ENCODE measurements at places on chromosomes 2 and 18.

- DNase-seq, result no peak
Measured at GRCh38 chr2:71926876-71927756, 220.5 kb downstream of the CYP26B1 start.

GRCh38 chr18:26434887-26435286, 113.5 kb downstream of the KCTD1 start:
- DNase-seq, result no peak

GRCh38 chr18:32072321-32072720, 19.4 kb upstream of the RNF138 start:
- DNase-seq, result no peak

DNA sequence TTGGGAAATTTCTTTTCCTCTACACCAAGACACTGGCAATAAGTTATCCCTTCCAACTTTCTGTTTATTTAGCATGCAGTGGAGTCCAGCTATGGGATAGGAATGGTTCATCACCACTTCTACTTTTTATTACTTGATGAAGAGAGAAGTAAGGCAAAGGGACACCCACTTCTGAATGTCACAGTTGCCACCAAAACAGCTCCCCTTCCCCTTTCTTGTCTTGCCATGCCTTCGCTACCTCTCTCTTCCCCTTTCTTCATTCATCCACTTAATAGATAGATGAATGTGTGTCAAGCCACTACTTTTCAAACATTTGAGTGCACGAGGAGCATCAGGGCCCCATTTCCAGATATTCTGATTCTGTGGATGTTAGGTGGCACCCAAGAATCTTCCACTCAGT, 59.6 kb downstream of the KCTD18 start:
- DNase-seq, result no peak

- no peak for DNase-seq
Measured at GRCh38 chr2:14234911-14235310, 397.6 kb upstream of the LRATD1 start.

DNA sequence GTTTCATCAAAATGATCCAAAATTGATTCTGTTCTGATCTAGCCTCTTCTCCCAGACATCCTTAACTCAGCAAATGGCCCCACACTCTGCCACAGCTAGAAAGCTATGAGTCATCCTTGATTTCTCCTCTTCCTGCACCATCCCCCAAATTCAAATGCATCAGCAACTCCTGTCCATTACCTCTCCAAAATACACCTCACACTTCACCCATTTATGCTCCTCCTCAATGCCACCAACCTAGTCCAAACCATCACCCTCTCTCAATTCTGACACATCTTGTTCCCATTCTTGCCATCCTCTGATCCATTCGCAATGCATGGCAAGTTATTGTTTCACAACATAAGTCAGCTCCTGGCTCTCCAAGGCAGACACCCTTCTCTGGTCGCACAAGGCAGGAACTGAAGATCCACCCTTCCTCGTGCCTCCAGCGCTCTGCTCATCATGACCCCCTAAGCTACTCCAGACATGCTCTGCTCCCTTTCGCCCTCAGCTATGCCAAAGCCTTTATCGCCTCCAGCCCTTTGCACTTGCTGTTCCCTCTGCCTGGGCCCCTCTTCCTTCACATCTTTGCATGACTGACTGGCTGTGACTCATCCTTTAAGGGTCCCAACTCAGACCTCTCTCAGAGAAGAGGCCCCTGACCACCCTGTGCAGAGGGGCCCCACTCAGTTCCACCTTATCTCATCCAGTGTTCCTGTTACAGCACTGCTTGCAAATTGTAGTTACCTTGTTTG, 83.6 kb downstream of the MREG start:
- no peak for DNase-seq

DNA sequence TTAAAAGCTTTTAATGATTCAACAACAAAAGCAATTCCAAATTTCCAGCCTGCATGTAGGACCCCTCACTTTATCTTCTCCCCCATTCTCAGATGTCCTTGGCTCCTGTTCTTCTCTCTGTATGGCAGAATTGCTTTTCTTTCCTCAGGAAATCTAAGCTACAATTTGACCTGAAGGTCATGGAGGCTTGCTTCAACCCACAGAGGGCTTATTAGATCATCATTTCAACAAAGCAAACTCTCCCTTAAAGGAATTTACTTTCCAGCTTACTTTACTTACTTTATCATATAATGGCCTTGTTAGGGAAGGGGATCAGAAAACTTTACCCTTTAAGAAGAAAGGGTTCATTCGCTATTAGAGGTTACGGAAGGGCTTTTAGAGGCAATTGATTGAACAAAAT, 211.5 kb downstream of the RAD51AP2 start:
- no peak for DNase-seq

- DNase-seq, result no peak
Measured at GRCh38 chr2:159137511-159138241, 148.8 kb downstream of the WDSUB1 start.

DNA sequence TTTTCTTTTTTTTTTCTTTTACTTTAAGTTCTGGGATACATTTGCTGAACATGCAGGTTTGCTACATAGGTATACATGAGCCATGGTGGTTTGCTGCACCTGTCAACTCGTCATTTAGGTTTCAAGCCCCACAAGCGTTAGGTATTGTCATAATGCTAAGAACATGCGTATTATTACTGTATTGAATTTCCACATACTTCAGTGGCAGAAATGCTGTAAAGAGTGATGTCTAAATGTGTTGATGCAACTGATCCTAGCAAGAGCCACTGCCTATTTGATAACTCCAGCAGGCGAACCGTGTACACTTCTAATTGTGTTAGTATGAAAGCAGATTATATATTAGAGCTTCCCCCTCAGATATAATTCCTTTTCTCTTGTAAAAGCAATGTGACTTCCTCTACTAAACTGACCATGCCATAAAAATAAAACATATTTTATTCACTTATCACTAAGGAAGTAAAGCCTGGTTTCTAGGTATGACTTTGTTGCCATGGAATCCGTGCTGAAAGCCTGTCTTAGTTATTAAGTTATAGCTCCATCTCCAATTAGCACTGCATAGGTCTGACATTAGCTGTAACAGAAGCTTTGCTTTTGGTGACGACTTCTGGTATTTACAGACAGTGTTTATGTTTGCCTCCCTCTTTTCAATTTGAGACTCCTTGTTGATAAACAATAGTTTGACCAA, 280.0 kb downstream of the GALR1 start:
- DNase-seq, result no peak

DNA sequence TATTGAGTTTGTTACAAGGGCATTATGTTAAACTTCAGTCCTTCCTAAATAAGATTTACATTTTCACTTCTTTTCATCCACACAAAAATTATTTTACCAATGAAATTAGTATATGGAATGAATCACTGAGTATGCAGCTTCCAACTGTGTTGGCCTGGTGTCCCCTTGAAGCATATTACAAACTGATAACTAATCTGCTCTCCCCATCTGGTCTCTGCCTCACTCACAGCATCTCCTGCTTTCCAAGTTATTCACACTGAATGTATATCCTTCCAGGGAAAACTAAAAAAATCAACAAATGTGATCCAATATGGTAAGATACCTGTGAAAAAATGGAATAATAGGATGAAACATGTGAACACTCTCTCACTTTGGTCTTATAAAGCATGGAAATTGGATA, 90.0 kb upstream of the NYAP2 start:
- no peak for DNase-seq

DNA sequence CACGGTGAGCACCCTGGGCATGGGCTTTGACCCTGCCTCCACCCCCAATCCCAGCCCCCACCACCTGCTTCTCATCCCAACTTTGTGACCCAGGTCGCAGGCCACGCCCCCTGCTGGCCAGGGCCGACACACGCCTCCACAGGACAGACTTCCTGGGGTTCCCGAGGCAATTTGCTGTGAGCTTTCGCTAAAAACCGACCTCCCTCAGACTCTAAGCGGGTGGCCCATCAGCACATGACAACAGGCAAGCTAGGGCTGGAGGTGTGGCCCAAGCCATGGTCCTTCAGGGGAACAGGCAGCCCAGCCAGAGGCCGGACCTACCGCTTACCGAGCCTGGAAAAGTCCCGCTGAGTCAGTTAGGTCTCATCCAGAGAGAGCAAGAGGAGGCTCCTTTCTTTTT, 31.9 kb downstream of the C1QL2 start:
- DNase-seq, result peak; percentile 42

- no peak for DNase-seq
Measured at GRCh38 chr2:102735416-102736109, 26.3 kb upstream of the TMEM182 start.

DNA sequence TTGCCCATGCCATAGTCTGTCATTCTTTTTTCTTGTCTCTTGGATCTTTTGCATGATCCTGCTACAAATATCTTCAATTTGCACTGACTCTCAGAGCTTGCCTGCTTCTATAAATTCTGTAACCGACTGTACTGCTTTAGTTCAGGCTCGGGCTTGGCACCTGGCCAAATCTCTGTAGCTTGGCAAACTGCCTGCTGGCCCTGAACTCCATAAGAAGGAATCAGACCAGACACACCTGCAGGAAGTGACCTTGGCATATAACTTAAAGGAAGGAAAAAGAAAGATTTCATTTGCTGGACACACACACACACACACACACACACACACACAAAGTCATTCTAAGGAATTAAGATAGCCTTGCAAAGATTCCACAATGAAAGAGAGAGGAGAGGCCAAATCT, 291.2 kb upstream of the DDX18 start:
- no peak for DNase-seq

GRCh38 chr2:21812766-21813165, 689.0 kb downstream of the TDRD15 start:
- no peak for DNase-seq

DNA sequence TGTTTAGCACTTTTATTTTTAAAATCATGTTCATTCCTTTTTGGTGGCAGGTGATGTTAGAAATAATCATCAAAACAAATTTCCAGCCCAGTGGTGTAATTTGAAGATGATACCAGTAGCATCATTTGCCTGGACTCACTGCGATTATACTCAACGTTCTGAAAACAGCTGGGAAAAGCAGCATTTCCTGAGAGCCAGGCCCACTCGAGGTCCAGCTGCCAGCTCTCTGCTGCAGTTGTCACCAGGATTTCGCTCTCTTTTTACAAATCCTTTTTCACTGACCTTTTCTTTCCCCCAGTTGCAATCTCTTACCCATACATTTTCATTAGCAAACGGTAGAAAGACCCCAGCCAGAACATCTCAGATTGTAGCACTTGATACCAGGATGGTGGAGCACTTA, 110.6 kb upstream of the LYPD1 start:
- no peak for DNase-seq

DNA sequence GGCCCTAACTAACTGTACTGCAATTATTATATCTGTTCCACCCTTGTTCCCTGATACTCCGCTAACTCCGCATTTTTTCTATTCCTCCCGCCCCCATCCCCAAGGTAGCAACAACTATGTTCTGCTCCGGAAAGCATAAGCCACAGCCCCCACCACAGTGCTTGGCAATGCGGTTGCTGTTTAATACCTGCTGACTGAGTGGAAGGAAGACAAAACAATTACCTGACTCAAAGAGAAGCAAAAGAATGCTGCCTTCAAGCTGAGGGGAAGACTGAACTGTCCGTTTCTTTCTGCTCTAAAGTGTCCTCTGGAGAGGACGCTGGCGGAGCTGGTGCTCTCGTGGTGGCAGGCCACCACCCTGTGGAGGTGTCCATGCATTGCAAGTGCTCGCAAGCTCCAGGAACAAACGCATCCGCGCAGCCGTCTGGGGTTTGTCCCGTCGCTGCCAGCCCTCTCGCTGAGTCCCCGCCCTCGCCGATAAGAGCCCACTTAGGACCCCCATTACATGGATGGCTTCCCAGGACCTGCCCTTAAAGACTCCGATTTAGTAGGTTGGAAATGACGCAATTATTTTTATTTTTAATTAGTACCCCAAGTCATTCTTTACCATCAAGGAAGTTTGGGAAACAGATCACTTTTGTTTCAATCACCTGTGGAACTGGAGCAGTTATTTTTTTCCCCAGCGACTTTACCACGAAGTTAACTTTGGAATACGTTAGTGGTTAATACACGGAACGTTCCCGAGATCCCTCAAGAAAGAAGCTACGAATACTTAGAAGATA, 1.6 kb upstream of the MYL12A start:
- DNase-seq, result peak; percentile 91

DNA sequence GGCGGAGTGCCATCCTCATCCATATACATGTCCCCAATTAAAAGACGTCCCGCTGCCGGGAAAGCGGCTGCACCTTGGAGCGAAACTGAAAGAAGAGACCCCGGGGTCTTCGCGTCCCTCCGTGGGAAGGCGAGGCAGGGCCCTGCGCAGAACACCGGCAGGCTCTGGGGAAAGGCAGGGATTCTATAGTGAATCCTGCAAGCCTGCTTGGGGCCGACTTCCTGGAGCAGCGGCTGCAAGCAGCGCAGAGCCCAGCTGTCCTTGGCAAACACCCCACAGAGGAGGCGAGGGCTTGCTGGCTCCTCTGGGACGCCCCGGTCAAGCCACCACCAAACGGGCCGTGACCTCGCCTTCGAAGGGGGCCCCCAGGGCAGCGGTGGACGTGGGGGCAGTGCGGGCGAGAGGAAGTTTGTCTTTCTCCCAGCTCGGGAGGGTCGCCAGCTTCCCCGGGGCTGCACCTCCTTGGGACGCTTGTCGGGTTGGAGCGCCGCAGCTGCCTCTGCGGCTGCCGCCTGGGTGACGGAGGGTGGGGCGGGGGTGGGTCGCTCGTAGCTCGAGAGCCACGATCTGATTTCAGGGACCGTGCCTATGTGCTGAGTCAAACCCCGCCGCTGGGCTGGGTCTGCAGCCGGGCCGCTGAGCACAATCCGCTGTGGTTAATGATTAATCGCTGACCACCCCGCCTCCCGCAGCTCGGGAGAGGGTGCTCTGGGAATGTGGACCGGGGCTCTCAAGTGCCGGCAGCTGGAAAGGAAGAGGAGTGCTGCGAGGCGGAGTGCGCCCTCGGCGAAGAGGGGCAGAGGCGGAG, 486 bp upstream of the GPR39 start:
- no peak for DNase-seq

- no peak for DNase-seq
Measured at GRCh38 chr2:108921096-108922030, 67.7 kb downstream of the EDAR start.

DNA sequence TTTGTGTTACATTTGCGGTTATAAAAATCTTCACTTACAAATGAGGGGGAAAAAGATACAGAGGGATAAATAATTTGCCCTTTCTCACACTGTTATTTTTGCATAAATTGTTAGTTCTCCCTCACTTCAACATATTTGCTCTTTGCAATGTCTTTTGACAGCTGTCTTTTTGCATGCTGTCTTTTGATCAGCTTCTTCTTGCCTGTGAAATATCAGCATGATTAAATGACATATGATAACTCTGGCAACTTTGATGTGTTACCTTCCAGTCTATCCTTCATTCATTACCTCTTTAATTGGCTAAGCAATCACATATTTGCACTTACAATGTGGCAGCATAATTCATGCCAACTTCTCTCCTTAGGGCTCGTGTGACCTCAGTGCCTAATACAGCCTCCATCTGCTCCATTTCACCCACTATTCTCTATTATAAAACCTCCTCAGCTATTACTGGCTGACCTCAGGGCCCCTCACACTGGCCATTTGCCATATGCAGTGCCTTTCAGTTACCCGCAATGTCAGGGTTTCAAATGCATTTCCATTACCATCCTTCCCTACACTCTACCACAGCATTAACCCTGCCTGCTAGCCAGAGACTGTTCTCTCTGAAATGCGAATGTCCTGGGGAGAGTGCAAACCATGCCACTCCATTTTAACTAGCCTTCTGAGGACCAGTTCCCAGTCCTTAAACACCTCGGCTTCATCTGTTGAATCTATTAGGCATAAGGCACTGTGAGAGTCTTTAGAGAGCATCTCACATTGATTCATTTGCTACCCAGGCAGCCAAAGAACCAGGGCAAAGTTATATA, 1056.6 kb upstream of the CHAC2 start:
- no peak for DNase-seq

- DNase-seq, result no peak
Measured at GRCh38 chr2:221480163-221480562, 91.9 kb downstream of the EPHA4 start.

Data from activated naive CD4-positive, alpha-beta T cell treated with anti-CD3 and anti-CD28 coated beads for 36 hours (primary cell).